ENCODE measurements at places on chromosomes 2 and 18.

DNA sequence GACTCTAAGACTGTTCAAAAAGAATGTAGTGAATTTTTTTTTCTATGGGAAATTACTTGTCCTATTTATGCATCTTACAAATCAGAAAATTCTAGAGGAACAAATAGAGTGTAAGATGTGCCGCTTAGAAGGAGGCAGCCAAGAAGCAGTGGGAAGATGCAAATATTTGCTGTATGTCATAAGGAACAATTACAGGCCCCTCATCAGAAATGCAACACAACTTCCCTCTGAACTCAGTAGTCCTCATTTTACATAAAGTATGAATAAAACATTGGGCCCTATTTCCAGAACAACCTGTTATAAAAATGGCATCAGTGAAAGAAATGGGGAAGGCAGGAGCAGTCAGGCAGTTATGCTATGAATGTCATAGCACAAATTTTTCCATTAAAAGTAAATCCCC, 50.7 kb upstream of the SCG2 start:
- no peak for DNase-seq

DNA sequence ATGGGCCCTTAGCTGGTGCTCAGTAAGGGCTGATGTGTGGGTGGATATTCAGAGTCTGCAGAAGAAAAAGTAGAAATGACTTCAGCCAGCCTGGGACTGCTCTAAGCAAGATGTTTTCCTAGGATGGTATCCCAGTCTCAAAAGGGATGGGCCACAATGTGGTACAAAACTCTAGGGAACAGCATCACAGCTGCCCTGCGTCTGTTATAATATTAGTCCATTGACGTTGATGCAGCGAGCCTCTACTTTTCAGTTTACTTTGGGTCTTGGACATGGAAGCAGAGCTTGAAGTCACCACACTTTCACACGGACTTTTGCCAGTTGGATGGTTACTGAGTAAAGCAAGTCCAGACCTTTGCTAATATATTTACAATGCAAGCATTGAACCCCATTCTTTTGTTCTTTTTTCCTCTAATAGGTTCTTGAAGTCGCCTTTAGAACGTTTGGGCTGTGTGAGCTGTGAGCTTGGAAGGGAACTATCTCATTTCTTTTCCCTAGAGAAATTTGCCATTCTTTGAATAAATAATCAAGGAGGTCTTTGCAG, 105.7 kb downstream of the RDH14 start:
- no peak for DNase-seq

GRCh38 chr2:96839293-96839874, 4.4 kb downstream of the ANKRD23 start:
- peak; percentile 66 for DNase-seq

DNA sequence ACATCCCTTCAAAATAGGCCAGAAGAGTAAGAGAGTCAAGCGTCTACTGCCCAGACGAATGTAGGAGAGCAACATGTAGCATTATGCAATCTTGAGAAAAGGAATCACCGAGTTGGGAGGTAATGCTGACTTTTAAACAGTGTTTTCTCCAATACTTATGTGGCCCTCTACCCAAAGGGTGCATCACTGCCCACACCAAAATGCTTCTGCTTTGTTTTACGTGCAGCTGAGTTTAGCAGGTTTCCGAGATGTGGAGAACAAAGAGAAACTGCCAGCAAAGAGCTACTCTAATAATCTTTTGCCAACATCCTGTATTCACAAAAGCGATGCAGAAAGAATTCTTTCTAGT, 63.4 kb upstream of the ZEB2 start:
- no peak for DNase-seq

DNA sequence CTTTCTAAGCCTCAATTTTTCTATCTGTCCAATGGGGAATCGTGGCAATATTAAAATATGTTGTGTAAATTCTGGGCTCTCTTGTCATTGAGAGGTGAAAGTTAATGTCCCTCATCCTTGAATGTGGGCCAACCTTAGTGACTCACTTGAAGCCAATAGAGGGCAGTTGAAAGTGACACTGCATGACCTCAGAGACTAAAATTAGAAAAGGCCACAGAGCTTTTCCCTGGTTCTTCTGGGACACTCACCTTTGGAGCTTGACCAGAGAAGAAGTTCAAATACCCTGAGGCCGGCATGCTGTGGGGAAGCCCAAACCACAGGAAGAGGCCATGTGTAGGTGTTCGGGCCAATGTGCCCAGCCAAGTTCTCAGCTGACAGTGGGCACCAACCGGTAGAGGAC, 24.1 kb upstream of the SIX2 start:
- no peak for DNase-seq

GRCh38 chr2:231052494-231053451, 3.9 kb upstream of the PSMD1 start:
- DNase-seq, result peak; percentile 64

DNA sequence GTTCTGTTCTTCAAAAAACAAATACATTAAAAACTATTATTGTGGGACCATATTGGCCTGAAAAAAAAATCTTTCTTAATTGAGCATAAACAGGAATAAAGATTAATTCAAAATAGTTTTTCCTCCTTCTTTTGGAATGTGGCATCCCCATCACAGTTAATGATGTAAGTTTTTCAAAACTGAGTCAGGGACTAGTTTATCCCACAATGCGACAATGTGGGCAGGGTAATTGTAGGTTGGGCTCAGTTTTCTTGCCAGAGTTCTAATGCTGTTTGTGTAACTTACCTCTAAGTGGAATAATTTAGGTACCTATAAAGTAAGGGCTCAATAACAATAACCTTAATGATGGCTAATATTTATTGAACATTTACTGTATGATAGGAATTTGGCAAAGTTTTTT, 82.0 kb downstream of the PMS1 start:
- no peak for DNase-seq

- DNase-seq, result no peak
Measured at GRCh38 chr2:159124441-159124911, 156.0 kb downstream of the TANC1 start.

DNA sequence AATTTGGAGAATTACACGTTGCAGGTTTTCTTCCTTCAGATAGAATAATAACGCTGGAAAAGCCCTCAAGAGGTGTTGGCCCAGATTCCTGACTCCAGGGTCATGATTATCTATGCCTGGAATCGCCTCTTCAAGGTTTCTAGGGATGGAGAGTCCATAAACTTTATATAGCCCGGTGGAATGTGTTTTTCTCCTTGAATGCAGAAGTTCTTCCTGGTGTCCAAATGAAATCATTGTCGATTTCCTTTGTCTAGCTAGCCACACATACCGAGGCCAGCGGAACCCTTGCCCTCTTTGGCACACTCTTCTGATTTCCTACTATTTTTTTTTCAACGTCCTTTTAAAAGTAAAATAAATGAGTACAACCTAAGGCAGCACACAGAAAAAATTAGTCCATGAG, 117.8 kb downstream of the PID1 start:
- DNase-seq, result no peak

- DNase-seq, result no peak
Measured at GRCh38 chr2:189150033-189150432, 29.5 kb downstream of the COL5A2 start.

DNA sequence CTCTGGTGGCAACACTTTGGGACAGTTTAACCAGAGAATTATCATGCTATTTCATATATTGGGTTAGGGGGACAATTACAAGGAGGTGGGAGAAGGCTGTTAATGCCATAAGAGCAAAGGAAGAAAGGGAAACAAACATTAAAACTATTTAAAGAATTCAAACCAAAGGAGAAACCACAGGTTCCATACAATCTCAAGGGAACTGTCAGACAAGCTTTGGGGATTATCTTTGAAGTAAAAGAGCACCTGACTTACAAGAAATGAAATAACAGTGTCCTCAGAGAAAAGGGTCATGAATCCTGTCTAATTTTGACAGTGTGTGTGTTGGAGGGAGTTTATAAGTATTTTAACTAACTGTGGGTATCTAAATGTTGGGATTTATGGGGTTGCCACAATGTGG, 44.4 kb downstream of the CERS6 start:
- DNase-seq, result no peak

- DNase-seq, result no peak
Measured at GRCh38 chr2:73886357-73886756, 6.5 kb upstream of the ACTG2 start.

DNA sequence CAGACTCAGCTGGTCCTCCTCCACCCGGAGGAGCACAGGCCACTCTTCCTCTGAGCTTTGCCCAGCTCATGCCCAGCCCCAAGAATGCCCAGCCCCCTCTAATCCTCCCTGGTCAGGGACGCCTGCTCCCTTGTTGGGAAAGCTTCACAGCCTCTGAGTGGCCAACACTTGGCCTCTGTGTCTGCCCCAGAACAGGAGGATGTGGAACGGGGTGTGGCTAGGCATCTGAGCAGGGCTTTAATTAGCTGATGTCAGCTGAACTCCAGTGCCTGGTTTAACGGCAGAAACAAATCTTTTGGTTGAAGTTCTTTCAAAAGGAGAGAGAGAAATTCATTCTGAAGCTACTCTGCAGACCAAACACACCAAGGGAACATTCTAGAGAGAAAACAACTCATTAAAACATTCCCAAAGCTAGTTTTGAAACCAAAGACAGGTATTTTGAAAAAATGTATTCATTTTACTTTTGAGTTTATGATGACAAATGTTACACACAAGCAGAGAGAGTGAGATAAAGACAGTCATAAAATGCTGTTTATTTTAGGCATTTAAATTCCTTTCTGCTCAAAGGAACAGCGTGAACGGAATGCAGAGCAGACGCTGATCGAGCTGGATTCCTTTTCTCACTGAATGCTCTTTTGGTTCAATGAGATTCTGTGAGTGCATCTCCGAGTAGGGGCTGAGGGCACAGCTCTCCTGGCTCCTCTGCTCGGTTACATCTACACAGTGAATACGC, 63.8 kb downstream of the RTP5 start:
- no peak for DNase-seq

DNA sequence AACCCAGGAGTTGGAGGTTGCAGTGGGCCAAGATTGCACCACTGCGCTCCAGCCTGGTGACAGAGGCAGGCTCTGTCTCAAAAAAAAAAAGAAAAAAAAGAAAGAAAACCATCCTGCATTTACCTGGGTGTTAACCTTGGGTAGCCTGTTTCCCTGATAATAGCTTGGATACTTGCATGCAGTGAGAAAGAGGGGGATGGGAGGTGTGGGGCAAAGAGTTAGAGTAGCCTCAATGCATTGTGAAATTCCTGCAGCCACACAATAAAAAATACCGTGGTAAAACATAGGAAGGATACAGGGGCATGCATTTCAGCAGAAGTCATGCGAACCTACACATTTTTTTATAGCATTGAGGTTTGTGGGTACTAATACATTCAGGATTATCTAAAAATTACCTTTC, 76.6 kb upstream of the ZNF516 start:
- DNase-seq, result no peak

DNA sequence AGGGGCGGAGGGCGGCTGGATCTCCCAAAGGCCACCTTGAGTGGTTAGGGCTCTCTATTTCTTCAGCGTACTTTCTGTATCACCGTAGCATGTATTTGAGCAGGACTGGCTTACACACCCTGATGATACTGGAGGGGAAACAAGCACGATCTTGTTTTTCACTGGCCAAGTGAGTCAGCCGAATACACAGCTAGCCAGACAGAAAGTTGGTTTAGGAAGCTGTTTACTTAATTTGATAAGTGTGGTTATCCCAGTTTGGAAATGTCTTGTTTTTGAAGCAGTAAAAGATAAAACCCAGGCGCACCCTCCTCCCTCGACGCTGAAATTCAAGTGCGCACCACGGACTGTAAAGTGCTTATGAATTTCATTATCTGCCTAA, 582 bp downstream of the RIOK3 start:
- no peak for DNase-seq

DNA sequence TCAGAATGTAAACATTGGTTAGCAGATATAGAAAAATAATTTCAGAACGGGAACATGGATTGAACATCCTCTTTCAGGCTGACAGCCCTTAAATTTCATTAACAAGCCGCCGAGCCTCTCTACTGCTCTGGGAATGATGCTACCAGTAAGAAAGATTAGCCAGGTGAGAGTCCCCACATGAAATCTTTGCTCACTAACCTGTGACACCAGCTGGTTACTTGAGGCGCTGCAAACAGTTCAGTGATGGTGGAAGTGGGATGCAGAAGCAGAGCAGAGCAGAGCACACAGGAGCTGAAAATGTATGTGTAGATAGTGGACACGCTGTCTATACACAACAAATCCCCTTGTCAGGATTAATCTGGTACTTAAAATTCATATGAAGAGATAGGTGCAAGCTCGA, 721.1 kb downstream of the DPP10 start:
- no peak for DNase-seq

DNA sequence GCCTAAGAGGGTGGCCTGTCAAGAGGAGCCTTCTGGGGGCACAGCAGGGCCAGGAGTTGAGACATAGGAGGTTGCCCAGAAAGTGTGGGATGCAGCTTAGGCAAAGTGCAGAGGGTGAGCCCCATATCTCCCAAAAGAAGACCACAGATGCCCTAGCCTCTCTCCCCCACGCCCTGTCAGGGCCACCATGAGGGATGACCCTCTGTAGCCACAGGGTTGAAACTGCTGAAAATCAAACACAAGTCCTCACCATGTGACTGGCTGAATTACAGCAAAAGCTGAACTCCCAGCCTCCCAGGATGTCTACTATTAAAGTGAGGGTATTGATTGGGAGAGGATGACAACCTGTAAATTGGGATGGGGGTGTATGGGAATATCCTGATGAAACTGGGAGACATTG, 37.4 kb upstream of the ARHGEF4 start:
- no peak for DNase-seq

DNA sequence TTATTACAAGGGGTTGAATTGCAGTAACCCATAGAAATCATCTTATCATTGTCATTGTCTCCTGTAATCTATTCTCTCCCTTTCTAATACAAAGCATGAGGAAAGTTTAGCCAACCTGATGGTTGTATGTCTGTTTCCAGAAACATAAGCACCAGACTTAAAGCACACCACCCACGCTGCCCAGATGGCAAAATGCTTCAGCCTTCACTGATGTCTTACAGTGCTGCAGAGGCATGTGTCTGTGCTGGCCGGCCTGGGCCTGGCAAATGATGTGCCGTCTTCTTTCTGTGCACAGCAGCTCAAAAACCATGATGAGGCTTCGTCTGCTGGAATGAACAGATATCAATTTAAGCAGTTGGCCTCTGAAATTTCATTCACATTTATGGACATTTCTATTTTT, 443.0 kb upstream of the RGPD4 start:
- no peak for DNase-seq

DNA sequence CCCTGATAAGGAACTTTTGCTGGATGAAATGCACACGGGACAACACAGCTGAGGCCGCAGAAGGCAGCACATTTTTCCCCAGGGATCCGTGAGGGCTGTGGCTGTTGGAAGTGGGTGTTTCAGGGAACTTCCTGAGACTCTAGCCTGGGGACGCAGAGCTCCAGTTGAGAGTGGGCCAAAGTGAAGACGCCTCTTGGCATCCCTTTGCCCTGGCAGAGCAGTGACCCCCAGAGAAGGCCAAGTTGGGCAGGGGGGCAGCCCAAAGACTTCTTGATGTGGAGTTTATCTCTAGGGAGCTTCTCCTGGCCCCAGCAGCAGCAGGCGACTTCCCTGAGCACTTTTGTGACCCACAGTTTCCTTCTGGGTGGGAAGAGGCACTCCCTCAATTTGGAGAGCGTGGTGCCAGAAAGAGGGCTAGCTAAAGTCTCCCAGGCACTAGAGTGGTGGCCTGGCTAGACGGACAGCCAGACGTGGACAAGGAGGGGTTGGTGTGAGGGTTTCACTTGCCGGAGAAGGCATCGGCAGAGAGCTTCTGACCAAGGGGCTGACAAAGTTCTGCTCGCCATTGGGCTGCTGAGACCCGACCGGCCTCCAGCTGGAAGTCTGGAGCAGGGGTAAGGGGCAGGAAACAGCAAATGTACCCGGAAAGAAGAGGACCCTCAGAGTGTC, 108.8 kb downstream of the ACKR3 start:
- no peak for DNase-seq

Data from T follicular helper cell (primary cell).